ENCODE measurements at places on chromosomes 4 and X.

GRCh38 chrX:24364326-24364725 lies 3.9 kb downstream of the SUPT20HL1 start:
- DNase-seq = no peak

- DNase-seq = no peak
Measured at GRCh38 chr4:113981591-113981990, 2.1 kb upstream of the ARSJ start.

DNA sequence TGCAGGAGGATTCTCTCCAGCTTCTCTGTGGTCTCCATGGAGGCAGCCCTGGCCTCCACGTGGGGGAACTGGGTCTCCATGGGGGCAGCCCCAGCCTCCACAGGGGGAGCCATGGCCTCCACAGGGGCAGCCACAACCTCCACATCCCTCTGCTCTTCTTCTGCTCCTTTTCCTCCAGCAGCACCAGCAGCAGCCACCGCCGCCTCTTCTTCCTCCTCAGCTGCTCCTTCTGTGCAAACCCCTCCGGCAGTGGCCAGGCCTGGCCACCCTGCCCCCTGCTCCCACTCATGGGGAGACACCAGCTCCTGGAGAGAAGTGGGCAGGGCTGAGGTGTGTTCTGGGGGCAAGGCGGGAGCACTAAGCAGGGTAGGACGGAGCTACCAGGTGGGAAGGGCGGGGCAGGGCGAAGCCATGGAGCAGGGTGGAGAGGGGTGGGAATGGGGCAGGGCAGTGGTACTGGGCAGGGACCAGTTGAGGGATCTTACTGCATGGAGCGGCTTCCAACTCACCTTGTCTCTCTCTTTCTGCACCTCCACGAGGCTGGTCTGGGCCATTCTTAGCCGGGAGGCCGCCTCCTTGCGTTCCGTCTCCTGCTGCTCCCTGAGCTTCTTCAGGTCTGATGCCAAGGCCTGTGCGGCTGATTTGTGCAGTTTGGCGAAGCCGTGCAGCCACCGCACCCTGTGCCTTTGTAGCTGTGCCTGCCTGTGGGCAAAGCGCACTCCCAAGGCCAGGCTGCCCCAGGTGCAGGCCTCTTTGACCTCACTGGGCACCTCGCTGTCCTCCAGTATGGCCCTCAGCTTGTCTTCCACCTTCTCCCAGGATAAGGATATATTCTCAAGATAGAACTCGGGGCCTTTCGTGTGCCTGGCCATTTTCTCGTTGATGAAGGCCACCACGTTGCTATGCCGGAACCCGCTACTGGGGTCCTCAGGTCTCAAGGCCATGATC lies 766 bp downstream of the TEX13A start:
- no peak for DNase-seq

DNA sequence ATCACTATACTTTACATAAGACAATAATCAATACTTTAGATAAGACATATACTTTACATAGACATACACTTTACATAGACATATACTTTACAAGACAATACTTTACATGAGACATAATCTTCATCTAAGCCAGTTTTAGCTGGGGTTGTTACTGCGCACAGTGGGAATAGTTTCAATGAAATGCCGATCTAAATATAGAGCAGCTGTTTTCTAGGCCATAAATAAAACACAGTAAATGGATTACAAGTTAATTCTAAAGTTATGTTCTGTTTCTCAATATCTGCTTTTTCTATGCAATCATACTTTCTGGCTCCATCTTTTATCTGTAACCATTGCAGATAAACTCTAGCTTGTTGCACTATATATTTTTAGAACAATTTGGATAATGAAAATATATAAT lies 1470.6 kb upstream of the PABPC4L start:
- DNase-seq = no peak

DNA sequence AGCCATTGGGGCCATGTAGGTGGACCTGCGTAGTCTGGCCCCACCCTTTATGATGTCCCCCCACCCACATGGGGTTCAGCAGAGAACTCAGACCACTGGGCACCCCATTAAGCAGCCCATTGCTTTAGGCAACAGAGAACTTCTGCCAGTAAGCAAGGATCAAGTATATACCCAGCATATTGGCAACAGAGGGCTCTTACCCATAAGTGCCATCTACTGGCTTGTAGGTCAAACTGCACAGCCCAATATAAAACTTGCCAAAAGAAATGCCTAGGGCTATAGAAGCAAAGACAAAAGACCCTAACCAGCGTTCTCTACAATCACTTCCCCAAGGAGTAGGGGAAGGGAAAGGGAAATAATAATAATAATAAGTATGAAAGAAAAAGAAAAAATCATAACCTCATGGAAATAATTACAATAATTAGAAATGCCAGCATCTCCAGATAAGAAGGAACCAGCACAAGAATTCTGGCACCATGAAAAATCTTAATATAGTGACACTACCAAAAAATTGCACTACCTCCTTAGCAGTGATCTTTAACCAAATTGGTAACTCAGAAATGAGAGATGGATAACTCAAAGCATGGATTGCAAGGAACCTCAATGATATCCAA lies 1090.7 kb downstream of the FAT4 start:
- DNase-seq = no peak

- DNase-seq = no peak
Measured at GRCh38 chrX:130896802-130897501, 6.1 kb downstream of the ENOX2 start.

DNA sequence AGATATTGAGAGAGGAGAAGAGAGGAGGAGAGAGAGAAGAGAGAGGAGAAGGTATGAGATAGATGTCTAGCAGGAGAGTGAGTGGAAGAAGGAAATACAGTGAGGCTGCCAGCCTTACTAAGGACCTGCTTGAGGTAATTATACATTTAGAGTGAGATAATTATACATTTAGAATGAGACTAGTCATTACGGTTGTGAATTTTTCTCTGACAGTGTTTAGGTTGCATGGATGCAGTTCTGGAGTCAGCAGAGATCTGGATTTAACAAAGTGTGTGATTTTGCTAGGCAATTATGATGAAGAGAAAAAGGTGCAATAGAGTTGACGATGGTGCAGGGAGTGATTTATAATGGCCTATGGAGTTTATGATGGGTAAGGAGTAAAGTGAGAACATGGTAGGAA lies 187.1 kb upstream of the ARX start:
- DNase-seq = no peak

- DNase-seq = no peak
Measured at GRCh38 chr4:153518637-153519389, 52.7 kb downstream of the TMEM131L start.

DNA sequence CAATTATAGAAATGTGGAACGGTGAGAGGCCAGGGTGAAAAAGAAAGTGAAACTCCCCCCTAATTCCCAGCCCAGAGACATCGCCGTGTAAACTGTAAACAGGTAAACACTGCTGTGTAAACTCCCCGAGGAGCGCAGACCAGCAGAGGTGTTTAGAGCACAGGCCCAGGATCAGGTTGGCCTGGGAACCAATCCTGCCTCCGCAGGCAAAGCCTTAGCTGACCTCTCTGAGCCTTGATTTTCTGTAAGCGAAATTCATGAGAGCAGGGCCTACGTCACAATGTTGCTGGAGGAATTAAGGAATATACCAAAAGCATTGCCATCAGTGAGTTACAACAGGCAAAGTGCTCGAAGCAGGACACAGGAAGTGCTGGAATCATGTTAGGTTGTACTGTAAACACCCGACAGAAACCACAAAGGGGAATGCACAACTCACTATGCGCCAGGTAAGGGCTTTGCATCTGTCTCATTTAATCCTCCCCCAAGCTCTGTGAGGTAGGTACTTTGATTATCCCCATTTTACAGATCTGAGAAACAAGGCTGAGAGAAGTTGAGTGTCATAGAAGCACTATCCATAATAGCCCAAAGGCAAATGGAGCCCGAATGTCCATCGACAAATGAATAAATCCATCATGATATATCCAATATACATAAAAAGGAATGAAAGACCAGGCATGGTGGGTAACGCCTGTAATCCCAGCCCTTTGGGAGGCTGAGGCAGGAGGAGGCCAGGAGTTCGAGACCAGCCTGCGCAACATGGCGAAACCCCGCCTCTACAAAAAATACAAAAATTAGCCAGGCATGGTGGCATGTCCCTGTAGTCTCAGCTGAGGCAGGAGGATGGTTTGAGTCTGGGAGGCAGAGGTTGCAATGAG lies 30.7 kb upstream of the KIAA0232 start:
- DNase-seq = no peak

DNA sequence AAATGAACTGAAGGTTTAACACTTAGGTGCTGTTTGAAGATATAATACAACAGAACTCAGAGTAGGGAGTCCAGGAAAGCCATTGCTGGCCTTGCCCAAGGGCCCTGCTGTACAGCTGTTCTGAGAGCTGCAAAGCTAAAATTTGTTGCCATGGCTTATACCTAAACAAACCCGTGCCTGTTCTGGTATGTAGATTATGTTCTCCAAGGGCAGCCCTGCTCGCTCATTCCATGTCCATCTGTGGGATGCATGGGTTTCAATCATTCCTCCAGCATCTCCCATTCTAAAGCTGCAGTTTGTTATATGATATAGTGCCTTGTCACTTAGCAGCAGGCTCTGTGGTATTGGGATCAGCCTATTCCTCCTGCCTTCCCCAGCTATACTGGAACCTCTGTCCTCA lies 80.8 kb upstream of the BMPR1B start:
- no peak for DNase-seq

- DNase-seq = no peak
Measured at GRCh38 chr4:123606946-123607542, 210.4 kb downstream of the SPRY1 start.

DNA sequence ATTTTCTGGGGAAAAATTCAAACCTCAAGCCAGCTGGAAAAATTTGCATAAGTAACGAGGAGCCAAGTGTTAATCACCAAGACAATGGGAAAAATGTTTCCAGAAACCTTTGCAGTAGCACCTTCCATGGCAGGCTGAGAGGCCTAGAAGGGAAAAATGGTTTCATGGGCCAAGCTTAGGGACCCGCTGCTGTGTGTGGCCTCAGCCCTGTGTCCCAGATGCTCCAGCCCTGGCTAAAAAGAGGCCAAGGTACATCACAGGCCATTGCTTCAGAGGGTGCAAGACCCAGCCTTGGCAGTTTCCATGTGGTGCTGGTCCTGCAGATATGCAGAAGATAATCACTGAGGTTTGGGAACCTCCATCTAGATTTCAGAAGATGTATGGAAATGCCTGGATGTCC lies 98.3 kb upstream of the NWD2 start:
- DNase-seq = no peak

DNA sequence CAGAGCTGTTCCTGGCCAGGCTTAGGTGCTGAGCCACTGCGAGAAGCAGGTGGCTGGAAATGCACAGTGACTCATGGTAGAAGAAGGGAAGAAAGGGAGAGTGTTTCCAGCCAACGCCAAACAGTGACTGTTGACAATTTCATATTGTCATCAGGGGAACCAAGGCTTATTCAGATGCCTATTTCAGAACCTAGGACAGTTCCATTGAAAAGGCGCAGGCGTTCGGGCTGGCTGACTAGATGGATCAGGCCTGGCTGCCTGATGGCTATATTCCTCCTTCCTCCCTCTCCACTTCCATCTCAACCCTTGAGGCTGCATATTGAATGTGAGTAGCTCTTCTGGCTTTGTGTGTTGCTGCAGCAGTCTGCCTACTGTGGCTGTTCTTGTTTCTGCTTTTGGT lies 73.0 kb upstream of the FRMPD4 start:
- DNase-seq = no peak

- DNase-seq = no peak
Measured at GRCh38 chrX:152658302-152658701, 20.6 kb downstream of the GABRQ start.

- DNase-seq = no peak
Measured at GRCh38 chr4:128307123-128307571, 19.5 kb upstream of the PGRMC2 start.

- DNase-seq = no peak
Measured at GRCh38 chrX:133709501-133709900, 275.9 kb downstream of the GPC3 start.

- no peak for DNase-seq
Measured at GRCh38 chrX:115912372-115912897, 258.1 kb upstream of the AGTR2 start.

GRCh38 chr4:67634741-67635140 lies 66.2 kb downstream of the UBA6 start:
- DNase-seq = no peak

GRCh38 chrX:118115953-118116712 lies 477 bp downstream of the KLHL13 start:
- no peak for DNase-seq

GRCh38 chrX:134482371-134482770 lies 22.4 kb downstream of the HPRT1 start:
- DNase-seq = no peak

- DNase-seq = no peak
Measured at GRCh38 chrX:97860226-97860625, 976.5 kb downstream of the RPA4 start.

- DNase-seq = no peak
Measured at GRCh38 chr4:180281724-180282123, 1961.5 kb upstream of the TENM3 start.

- DNase-seq = no peak
Measured at GRCh38 chrX:68892651-68893050, 63.8 kb downstream of the EFNB1 start.

DNA sequence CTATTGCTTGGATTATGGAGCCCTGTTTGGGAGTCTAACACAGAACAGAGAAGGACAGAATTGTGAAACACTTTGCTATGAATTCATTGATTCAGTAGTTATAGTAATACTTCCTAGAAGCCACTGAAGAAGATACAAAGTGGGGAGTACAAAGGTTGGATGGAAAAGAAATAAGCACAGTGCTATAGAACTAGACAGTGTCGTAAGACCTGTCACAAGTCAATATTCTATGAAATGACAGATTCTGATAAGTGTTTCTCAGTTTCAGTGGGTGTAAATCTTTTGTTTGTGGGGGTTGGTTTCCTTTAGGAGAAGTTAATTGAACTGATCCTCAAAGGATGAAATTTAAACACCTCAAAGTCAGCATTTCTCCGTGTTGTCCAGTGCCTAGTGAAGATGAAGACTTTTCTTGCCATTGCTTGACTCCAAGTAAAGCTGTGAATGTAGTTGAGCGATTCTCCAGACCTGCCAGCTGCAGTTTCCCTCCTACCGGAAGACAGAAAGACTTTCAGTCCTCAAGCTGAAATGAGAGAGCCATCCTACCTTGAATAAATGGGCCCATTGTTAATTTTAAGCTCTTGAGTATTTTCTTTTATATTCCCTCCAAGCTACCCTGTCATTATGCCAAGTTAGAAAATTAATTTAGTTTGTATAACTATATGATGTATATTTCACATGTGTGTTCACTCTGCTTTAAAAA lies 7.9 kb downstream of the PDLIM5 start:
- DNase-seq = no peak

Measured in CD4-positive, alpha-beta T cell treated with Interleukin-15 for 1 hour (primary cell).